ENCODE measurements at places on chromosomes 3 and 15. TPM values are rescaled to one million over a fixed set of nuclear protein-coding genes. Genes with fewer than 3 reads are reported as not detected.

NPHP3 gene
- 21.3 TPM for total RNA-seq

GRCh38 chr15:65399997-65400396 lies 22.2 kb upstream of the IGDCC3 start:
- H3K27ac ChIP-seq: no peak overlapping the region
- no peaks in the 10 kb centered on the region for H3K36me3 ChIP-seq
- H3K4me1 ChIP-seq: no peaks in the 10 kb centered on the region
- no peak for DNase-seq

CKMT1A gene
- not detected for total RNA-seq

RGMA gene
- 0.18 TPM for total RNA-seq

DNA sequence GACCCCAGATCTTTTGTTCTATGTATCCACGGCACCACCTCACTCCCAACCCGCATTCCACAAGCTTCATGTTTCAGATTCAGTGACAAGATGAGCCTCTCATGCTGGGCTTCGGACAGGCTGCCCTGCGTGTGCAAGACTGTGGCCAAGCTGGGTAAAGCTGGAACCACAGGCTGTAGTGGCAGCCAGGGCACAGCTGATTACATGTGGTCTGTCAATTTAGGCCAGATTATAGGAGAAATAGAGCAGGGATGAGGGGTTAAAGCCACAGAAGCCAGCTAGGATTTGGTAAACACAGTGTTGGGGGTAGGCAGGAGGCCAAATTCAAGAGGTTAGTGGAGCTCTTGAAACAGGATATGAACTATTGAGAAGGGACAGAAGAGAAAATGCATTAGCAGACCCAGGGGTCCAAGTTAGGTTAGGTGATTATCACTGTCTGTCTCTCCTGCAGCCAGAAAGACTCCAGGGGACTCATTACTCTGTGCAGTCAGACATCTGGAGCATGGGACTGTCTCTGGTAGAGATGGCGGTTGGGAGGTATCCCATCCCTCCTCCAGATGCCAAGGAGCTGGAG lies 12.9 kb downstream of the SNAPC5 start:
- H3K36me3 ChIP-seq: peaks cover 48% of the 10 kb centered on the region
- H3K4me3 ChIP-seq: no peak overlapping the region
- no peak for DNase-seq
- no peak overlapping the region for H3K27ac ChIP-seq

- no peak overlapping the region for H3K27ac ChIP-seq
- H3K4me1 ChIP-seq: no peaks in the 10 kb centered on the region
- H3K4me3 ChIP-seq: no peak overlapping the region
- no peaks in the 10 kb centered on the region for H3K27me3 ChIP-seq
Measured at GRCh38 chr3:109339197-109339596, 1.9 kb upstream of the DPPA4 start.

DNA sequence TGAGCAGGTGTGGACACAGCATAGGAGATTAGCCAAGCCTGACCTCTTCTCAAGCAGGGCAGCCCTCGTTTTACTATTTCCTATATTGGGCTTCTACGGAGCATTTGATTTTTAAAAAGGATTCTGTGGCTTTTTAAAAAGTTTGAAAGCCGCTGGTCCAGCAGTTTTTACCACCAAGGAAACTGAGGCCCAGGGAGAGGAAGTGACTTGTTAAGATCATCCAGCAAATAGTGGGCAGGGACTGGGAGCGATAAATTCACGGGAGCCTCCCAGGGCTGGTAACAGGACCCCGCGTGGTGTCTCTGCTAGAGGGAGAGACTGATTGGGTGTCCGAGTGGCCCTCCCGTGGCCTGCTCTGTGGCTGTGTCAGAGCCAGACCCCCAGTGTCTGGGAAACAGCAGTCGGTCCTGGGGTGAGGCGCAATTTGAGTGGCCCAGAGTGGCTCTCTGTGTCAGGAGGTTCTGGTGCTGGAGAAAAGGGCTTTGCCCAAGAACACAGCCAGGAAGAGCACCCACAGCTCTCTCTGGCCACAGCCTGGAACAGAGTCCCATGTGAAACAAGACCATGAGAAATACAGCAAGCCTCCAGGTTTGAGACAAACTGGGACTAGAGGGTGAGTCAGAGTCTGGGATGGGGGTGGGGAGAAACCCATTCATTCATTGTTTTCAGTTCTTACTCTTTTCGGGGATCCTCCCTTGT lies 4.2 kb downstream of the FURIN start:
- H3K27ac ChIP-seq: peak overlapping the region; percentile 61
- H3K4me1 ChIP-seq: peaks cover 33% of the 10 kb centered on the region
- H3K27me3 ChIP-seq: no peaks in the 10 kb centered on the region
- peak; percentile 80 for DNase-seq

- DNase-seq: no peak
- no peak overlapping the region for H3K4me3 ChIP-seq
- H3K27ac ChIP-seq: no peak overlapping the region
- H3K27me3 ChIP-seq: peaks cover 40% of the 10 kb centered on the region
- no peaks in the 10 kb centered on the region for H3K4me1 ChIP-seq
- H3K36me3 ChIP-seq: no peaks in the 10 kb centered on the region
Measured at GRCh38 chr15:57591237-57591821, 375 bp upstream of the MYZAP start.

GHRL gene
- total RNA-seq: not detected

MME gene
- total RNA-seq: 19.4 TPM

COL6A6 gene
- total RNA-seq: not detected

DNA sequence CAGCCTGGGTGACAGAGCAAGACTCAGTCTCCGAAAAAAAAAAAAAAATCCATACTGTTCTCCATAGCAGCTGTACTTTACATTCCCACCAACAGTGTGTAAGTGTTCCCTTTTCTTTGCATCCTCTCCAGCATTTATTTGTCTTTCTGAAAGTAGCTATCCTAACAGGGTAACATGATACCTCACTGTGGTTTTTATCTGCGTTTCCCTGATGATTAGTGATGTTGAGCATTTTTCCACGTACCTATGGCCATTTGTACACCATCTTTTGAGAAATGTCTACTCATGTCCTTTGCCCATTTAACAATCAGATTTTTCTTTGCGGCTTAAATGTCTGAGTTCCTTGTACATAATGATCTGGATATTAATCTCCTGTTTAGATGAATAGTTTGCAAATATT lies 119.3 kb downstream of the RFX7 start:
- peak; percentile 36 for DNase-seq
- H3K36me3 ChIP-seq: peaks cover 14% of the 10 kb centered on the region
- no peak overlapping the region for H3K4me3 ChIP-seq
- no peaks in the 10 kb centered on the region for H3K4me1 ChIP-seq

GRCh38 chr15:56971571-56971970 lies 53.1 kb downstream of the TCF12 start:
- DNase-seq: peak; percentile 37
- no peaks in the 10 kb centered on the region for H3K4me1 ChIP-seq
- no peaks in the 10 kb centered on the region for H3K36me3 ChIP-seq
- H3K27me3 ChIP-seq: no peaks in the 10 kb centered on the region

DNA sequence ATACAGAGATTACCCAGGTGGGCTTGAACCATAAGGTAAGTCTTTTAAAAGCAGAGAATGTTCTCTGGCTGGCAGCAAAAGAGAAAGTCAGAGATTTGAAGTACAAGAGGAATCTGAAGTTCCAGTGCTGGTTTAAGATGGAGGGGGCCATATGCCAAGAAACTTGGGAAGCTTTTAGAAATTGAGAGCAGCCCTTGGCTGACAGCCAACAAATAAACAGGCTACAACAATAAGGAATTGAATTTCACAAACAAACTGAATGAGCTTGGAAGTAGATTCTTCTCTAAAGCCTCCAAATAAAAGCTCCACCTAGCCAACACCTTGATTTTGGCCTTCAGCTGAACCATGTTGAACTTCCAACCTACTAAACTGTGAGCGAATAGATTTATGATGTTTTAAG lies 85.7 kb downstream of the TRIM42 start:
- H3K27ac ChIP-seq: no peak overlapping the region
- H3K27me3 ChIP-seq: no peaks in the 10 kb centered on the region
- H3K4me3 ChIP-seq: no peak overlapping the region
- H3K4me1 ChIP-seq: no peaks in the 10 kb centered on the region
- DNase-seq: no peak
- no peaks in the 10 kb centered on the region for H3K36me3 ChIP-seq

ZNF621 gene
- 7.3 TPM for total RNA-seq

- DNase-seq: no peak
- H3K27me3 ChIP-seq: peaks cover 15% of the 10 kb centered on the region
- no peak overlapping the region for H3K27ac ChIP-seq
- H3K4me3 ChIP-seq: no peak overlapping the region
Measured at GRCh38 chr3:113058188-113058587, 67.4 kb downstream of the GTPBP8 start.

- no peaks in the 10 kb centered on the region for H3K36me3 ChIP-seq
- no peak for DNase-seq
- no peaks in the 10 kb centered on the region for H3K27me3 ChIP-seq
- H3K4me1 ChIP-seq: no peaks in the 10 kb centered on the region
Measured at GRCh38 chr15:33344530-33344929, 33.8 kb downstream of the RYR3 start.

DNA sequence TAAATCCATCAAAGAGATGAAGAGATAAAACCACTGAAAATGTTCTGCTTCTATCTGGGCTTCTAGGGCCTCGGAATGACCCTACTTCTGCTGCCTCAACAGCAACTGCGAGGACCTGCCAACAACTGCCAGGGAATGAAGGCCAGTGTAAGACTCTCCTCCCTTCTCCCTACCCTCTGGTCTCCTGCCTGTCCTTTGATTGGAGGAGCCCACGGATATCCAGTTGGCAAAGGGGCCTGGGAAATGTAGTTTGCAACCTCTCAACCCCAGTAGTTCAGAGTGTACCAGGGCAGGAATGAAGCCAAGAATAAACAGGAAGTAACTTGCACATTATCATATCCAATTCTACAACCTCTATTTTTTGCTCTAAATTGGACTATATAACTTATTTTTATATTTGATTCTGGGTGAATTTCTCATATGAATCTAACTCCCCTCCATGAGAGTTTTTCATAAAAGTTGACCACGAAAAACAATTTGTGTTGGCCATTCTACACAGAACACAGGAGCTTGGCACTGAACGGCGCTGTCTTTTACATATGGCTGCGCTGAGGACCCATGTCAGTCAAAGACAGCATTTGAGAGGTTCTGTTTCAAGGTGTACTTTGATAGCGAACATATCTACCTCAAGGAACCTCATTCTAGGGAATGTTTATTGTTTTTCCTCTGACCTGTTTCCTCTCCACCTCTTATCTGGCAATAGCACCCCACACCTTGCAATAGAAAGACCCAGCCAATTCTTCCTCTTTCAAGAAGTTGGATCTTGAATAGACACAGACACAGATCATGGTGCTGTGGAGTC lies 91.1 kb upstream of the RNF7 start:
- no peaks in the 10 kb centered on the region for H3K36me3 ChIP-seq
- no peak overlapping the region for H3K27ac ChIP-seq
- no peak overlapping the region for H3K4me3 ChIP-seq
- DNase-seq: peak; percentile 62

GRCh38 chr3:52810923-52811322 lies 16.3 kb downstream of the ITIH3 start:
- H3K36me3 ChIP-seq: no peaks in the 10 kb centered on the region
- H3K27me3 ChIP-seq: peaks cover 23% of the 10 kb centered on the region
- H3K27ac ChIP-seq: no peak overlapping the region
- no peak for DNase-seq

- peak; percentile 56 for DNase-seq
- H3K27ac ChIP-seq: no peak overlapping the region
- peaks cover 3% of the 10 kb centered on the region for H3K27me3 ChIP-seq
- no peaks in the 10 kb centered on the region for H3K36me3 ChIP-seq
- H3K4me1 ChIP-seq: peaks cover 2% of the 10 kb centered on the region
- H3K4me3 ChIP-seq: no peak overlapping the region
Measured at GRCh38 chr15:79475306-79475705, 43.2 kb downstream of the MINAR1 start.

DNA sequence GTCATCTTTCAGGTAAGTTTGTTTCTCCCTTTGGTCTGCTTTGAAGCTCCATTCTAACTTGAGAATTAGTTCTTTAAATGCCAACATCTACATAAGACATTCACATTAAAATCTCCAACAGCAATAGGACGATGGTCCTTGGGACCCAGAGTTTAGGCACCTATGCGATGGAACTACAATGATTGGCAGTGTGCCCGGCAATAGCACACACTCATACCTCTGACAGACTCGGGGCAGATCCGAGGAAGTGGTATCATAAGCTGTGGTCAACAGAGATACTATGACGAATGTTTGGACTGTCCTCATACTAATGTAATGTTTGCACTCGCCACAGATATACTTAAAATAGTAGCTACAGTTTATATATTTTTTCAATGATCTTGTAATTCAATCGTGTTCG lies 34.2 kb upstream of the NR2F2 start:
- H3K27me3 ChIP-seq: no peaks in the 10 kb centered on the region
- H3K4me3 ChIP-seq: no peak overlapping the region
- peaks cover 2% of the 10 kb centered on the region for H3K4me1 ChIP-seq
- peak; percentile 95 for DNase-seq
- H3K27ac ChIP-seq: no peak overlapping the region

DNA sequence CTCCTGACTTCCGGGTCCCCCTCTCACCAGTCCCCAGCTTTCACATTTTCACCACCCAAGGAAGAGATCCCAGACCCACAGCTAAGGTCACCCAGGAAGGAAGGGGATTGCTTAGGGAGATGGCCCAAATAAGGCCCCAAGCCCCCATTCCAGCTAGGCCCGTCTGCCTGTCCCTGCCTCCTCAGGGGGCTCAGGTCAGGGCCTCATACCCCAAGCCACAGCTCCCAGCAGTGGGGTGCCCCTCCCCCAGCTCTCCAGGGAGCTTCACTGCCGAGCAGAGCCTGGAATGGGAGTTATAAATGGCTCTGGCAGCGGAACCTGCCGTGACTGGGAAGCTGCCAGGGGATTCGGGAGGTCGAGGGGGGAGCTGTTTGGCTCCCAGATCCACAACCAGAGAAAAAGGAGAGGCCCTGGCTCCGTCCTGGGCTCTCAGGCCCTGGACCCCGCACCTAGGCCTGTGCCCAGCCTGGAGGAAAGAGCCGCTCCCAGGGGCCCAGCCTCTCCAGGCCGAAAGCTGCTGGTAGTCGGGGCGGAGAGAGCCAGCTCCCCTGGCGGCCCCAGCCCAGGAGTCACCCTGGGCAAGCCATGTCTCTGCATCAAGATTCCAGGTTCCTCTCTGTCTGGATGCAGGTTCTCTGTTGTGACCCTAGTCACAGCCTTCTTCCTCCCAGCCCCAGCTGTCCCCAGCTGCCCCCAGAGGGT lies 550 bp downstream of the CCDC9B start:
- H3K36me3 ChIP-seq: peaks cover 15% of the 10 kb centered on the region
- H3K27me3 ChIP-seq: no peaks in the 10 kb centered on the region
- H3K4me3 ChIP-seq: peak overlapping the region; percentile 45

DNA sequence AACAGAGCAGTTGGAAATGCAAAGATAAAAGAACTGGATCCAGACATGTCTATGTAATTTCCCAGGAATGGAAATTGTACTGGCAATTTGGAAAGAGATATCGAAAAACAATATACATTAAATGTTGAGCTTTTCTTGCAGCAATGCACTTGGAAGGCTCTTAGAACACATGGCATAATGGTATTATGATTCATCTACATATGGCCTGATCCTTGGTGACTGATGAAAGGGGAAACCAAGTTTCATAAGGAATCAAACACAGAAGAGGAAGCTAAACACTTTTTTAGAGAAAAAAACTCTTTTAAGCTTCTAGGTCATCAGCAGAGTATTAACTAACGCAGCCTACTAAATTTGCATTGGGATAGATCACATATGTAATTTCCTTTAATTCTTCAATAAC lies 12.4 kb upstream of the GREM1 start:
- H3K27me3 ChIP-seq: peaks cover 3% of the 10 kb centered on the region
- no peaks in the 10 kb centered on the region for H3K36me3 ChIP-seq
- no peak overlapping the region for H3K27ac ChIP-seq
- DNase-seq: peak; percentile 76
- peaks cover 31% of the 10 kb centered on the region for H3K4me1 ChIP-seq

Measured in IMR-90 (cell line).